NCI-H524 (cell line): ENCODE measurements at places on chromosomes 5 and 9.

DNA sequence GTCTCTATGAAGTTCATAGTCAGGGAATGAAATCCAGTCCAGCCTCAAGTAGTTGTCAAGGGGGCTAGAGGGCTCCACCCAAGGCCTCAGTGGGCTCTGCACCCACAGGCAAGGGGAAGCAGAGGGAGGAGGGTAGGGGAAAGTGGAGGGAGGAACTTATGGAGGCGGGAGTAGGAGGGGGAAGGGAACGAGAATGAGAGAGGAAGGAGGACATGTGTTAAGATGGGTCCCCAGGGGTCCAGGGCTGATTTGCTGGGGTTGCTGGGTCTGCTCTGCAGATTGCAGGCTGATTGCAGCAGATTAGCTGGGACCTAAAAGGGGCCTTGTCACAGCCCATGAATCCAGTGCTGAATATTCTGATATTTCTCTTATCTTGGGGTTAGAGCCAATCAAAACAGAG lies 166.9 kb upstream of the IL12B start:
- DNase-seq, result no peak

DNA sequence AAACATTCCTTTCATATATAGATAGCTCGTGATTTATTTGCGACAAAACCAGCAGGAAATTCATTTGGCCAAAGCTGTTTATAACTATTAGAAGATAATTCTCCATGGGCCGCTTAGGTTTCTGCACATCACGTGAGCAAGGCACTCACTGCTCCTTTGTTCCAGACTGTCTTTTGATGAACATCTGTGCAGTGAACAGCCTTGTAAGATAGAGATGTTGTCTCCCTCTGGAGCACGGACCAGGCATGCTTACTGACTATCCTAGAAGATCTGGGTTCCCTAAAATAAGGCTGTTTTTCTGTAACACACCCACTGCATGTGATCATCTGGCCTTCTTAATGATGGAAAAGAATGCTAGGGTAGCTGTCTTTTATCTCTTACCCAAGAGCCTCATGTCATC lies 30.9 kb downstream of the YIPF5 start:
- DNase-seq, result peak; percentile 52

DNA sequence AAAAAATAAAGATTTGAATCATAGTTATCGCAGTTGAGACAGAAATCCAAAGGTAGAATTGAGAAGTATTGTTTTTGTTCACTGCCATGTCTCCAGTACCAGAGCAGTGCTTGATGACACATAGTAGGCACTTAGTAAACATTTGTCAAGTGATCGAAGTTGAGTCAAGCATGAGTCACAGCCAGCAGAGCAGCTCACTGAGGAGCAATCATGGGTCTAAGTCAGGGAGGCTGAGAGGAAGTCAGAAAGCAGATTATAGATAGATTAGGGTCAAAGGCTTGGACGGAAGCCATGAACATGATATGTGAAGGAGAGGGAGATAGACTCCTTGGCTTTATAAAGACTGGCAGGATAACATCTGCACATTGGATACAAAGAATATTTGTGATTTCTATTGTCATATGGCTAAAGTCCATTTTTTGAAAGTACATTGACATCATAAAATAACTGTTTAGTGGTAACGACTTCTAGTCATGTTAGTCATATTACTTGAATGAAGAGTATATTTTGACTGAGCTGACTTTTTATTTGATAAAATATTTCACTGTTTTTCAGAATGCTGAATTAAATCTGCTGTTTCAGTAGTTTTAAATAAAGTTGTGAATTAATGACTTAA lies 168.5 kb downstream of the RAB3C start:
- DNase-seq, result no peak

DNA sequence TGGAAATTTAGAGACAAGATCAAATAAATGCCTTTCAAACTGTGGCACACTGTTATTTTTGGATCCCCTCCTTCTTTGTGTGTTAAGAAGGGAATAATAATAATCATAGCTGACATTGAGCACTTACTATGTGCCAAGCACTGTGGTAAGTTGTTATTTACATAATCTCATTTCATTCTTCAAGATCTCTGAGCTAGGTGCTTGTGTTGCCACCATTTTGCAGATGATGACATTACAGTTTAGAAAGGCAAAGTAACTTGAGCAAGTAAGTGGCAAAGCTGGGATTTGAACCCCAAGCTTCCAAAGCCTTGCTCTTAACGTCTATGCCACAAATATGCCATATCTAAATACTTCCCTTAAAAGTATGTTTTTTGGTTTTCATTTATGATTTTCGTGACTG lies 121.8 kb upstream of the TMEM161B start:
- DNase-seq, result no peak

- no peak for DNase-seq
Measured at GRCh38 chr9:131299346-131299960, 9.9 kb downstream of the PLPP7 start.

GRCh38 chr9:90665072-90665471 lies 22.4 kb upstream of the DIRAS2 start:
- no peak for DNase-seq

DNA sequence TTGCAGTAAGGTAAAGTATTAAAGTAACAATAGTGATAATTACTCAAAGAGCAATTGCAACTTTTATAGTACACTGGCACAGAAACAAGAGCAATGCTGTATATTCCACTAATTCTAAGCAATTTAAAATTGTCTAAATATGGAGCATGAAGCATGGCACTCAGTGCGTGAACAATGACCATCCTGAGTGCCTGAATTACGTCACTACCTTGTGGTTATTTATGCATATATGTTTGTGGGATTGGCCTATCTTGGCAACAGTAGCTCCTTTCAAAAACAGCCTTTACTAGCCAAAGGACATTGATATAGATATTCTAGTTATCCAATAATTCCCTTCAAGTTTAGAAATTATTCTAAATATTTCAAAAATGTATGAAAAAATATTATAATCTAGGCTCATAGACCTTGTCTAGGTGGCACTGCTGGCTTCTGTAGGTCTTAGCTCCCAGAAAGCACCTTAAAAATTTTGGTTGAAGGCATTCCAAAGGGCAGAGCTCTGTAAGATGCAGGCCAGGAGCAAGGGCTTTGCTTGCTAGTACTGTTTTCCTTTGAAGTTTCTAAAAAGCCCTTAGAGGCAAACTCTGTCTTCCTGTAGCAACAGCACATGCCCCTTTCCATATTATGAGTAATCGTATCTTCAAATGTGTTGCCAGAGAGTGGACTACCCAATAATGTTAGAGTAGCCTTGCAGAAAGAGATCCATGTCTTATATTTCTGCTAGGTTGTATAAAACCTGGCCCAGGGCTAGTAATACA lies 719.3 kb downstream of the NR2F1-AS1 start:
- no peak for DNase-seq

DNA sequence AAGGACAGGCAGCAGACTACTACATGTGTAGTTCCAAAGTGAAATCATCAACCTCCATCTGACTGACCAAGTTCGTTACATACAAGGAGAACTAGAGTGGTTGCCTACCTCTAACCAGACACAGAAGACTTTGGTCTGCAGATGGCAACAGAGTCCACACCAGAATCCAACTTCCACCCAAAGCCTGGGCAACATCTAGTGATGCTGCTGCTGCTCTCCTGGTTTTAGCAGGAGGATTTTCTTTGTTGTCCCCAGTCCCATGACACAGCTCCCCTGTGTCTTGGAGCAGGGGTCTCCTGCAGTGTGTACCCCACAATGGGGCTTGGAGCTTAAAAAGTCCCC lies 46.4 kb upstream of the APC start:
- DNase-seq, result no peak

- no peak for DNase-seq
Measured at GRCh38 chr5:155019601-155020226, 6.2 kb downstream of the KIF4B start.

- DNase-seq, result no peak
Measured at GRCh38 chr5:173733425-173733824, 117.0 kb upstream of the BOD1 start.

DNA sequence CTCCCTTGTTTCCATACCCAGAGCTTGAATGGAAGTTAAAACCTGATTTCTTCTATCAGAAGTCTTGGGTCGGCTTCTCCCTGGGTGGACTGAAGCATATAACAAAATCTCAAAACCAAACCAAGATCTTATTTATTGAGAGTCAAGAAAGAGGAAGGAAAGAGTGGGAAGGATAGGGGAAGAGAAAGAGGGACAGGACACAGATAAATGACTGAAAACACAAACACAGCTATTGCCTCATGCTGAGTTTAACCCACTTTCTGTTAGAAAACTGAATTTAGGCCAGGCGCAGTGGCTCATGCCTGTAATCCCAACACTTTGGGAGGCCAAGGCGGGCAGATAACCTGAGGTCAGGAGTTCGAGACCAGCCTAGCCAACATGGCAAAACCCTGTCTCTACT lies 92.9 kb downstream of the PALM2AKAP2 start:
- no peak for DNase-seq

GRCh38 chr5:1484730-1485578 lies 38.8 kb downstream of the LPCAT1 start:
- no peak for DNase-seq

- DNase-seq, result no peak
Measured at GRCh38 chr5:12245429-12245828, 341.2 kb upstream of the CTNND2 start.

DNA sequence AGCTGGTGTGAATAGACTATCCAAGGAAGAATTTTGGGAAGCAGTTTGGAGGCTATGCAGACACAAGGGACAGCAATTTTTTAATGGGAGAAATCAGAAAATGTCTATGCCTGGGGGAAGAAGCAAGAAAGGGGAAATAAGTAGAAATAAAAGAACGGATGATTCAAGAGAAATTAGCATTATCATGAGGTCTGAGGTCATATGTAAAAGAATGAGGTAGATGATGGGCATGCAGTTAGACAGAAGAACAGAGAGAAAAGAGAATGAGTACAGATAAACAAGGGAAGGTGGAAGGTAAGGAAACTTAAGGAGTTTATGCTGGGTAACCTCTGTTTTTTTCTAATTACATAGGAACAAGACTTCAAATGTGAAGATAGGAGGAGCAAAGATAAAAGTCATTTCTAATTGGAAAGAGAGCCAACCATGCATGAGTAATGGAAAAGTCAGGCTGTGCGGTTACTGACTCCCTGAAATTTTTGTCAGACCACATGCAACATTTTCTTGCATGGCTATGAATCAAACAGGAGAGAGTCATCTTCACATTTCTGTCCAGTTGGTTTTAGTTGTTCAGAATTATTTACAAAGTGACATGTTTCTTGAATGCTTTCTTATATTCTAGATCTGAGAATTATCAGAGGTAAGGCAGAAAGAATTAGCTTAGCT lies 101.0 kb upstream of the PIK3R1 start:
- DNase-seq, result no peak

- no peak for DNase-seq
Measured at GRCh38 chr9:121273064-121273775, 5.3 kb downstream of the GSN start.

GRCh38 chr9:20611691-20612287 lies 10.5 kb downstream of the MLLT3 start:
- no peak for DNase-seq

DNA sequence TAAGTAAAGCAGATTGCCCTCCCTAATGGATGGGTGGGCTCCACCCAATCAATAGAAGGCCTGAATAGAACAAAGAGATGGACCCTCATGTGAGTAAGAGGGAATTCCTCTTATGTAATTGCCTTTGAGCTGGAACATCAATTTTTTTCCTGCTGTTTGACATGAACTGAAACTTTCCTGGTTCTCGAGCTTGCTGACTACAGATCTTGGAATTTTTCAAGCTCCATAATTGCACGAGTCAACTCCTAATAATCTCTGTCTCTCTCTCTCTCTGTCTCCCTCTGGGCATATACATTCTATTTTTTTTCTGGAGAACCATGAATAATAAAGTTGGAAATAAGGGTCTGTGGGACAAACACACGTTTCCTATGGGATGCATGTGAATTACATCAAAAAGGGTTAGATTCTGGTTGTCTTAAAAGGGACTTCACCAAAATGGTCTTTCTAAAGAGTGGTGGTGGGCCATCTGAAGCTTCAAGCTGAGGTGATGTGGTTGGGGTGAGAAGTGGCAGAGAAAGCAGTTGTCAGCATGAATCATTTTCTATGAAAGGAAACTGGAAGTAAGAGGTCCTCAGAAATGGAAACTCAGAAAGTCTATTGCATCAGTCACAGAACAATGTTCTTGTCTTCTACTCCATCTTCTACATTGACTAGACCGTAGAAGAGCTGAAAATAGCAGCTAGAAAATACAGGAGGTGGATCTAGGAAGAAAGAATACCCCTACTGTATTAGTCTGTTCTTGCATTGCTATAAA lies 47.0 kb upstream of the HOMER1 start:
- DNase-seq, result no peak

GRCh38 chr9:128470560-128470959 lies 14.8 kb downstream of the ODF2 start:
- DNase-seq, result no peak

DNA sequence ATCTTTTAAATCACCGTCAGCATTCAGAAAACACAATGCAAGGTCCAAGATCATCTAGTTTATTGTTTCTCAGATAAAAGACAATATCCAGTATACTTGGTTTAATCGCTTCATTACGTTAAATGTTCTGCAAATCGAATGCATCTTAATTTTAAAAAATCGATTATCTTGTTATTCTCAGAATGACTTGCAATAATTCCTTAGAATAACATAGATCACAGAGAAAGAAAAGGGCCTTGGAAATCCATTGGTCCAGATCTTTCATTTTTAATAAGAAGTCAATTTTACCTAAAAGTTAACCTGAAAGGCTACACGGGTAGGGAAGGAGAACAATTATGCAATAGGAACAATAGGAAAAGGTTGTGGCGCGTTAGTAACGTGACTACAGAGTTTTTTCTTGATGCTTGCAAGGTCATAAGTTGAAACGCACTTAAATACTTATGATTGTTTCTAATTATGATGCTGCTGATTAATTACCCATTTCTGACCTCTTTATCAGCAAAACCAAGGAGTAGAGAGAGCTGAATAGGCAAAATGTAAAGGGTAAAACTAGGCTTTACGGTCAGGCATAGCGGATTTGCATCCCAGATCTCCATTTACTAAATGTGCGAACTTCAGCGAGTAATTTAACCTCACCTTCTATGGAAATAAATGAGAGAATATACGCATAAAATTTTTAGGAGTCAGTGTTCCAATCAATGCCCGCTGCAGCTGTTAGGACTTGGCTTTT lies 769 bp upstream of the LYRM7 start:
- no peak for DNase-seq

- DNase-seq, result no peak
Measured at GRCh38 chr5:174307031-174307408, 261.5 kb downstream of the NSG2 start.

- DNase-seq, result peak; percentile 34
Measured at GRCh38 chr5:168317521-168318147, 26.2 kb downstream of the WWC1 start.
